ENCODE measurements at places on chromosomes 1 and 21.

- peak; percentile 52 for DNase-seq
Observed at GRCh38 chr1:242523719-242524570, 552 bp downstream of the PLD5 start.

DNA sequence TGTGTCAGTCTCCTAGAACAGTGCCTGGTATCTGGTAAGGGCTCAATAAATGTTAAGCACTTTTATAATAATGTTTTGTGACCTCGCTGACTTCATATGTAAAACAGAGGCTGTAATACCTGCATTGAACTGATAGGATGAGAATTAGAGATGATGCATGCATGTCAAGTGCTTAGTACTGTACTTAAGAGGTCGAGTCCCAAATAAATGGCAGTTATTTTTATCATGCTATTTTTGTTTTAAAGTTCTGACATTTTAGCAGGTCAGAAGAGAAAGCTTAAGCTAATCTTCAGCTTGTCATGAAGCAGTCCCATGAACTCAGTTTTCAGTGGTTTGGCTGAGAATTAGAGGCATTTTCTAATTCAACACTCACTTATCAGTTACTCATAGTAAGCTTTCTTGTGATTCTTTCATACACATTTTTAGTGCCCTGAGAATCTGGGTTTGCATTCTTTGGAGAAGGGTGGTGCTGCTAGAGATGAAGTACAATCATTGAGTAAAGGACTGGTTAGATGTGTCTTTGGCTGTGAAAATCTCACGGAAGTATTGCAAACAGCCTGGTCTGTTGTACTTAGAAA, 75.7 kb upstream of the RAVER2 start:
- no peak for DNase-seq

GRCh38 chr1:168139070-168139469, 2.3 kb upstream of the GPR161 start:
- no peak for DNase-seq

GRCh38 chr1:98090351-98090750, 169.5 kb upstream of the DPYD start:
- DNase-seq = no peak

- no peak for DNase-seq
Observed at GRCh38 chr1:112383759-112384370, 12.1 kb upstream of the CTTNBP2NL start.

- DNase-seq = no peak
Observed at GRCh38 chr1:32702599-32703478, at the start of gene SYNC. SYNC (minus strand) TSS chr1:32702770; CDS start chr1:32702660, 110 bp downstream.

DNA sequence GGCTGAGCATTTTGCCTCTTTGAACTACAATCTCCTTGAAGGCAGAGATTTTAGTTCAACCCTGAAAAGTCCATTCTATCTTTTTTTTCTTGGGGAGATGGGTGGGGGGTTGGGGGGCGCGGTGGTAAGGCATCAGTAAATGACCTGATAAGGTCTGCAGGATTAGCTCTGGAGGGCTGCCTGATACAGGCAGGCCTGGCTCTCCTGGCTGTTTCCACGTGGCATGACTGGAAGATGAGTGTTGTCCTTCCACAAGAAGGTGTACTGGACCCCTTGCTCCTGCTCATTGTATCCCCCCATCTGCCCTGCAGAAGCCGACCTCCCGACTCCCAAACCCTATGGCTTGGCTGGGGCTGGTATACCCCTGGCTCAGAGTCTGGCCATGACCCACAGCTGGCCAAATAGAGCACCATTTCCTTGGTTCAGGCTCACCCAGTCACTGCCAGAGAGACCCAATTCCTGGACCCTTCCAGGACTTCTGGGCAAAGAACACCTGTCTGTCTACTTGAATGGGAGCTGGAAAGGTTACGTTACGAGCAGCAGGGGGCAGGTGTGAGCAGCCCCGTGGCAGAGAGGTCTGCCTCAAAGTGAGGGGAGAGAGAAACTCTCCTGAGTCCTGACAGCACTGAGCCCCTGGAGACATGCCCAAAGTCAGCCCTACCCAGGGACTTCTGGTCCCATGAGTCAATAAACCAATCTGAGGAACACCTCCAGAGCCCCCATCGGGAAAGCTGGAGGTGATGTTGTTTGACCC, 17.0 kb downstream of the DHRS3 start:
- DNase-seq = no peak

DNA sequence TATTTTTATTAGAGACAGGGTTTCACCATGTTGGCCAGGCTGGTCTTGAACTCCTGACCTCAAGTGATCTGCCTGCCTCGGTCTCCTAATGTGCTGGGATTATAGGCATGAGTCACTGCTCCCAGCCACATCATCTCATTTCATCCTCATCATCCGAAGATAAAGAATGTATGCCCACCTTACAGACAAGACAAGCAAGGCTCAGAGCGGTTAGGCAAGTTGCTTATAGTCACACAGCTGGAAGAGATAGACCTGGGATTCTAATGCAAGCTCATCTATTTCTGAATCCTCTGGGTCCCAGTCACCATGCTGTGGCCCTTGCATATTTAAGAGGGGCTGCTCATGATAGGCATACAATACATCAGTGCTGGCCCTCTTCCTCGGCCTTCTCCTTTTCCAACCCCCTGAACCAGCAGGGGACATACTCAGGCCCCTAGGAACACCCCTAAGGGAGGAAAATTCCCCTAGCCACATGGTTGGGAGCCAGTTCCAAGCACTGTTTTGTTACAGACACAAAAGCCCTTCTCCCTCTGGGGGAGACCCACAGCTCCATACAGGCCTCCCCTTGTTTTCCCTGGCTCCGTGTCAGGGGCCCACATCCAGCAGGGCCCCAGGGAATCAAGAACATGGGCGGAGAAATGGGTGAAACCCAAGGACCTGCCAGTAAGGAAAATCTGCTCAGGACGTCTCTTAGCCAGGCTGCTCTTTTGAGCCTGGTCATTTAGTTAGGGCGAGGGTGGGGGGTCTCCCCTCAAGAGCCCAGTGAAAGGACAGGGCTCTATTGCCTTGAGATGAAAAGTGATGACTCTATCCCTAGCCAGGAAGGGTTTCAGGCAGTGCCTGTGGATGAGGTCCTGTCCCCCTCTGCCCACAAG, 6.9 kb downstream of the CSRP1 start:
- no peak for DNase-seq

- no peak for DNase-seq
Observed at GRCh38 chr1:48493041-48493440, 21.0 kb upstream of the SPATA6 start.

- DNase-seq = peak; percentile 35
Observed at GRCh38 chr1:233607252-233608119, 6.4 kb upstream of the KCNK1 start.

GRCh38 chr1:58745666-58746065, 38.2 kb downstream of the JUN start:
- no peak for DNase-seq

- DNase-seq = no peak
Observed at GRCh38 chr21:42254651-42255601, 36.0 kb downstream of the ABCG1 start.

- DNase-seq = no peak
Observed at GRCh38 chr1:110056776-110057175, 13.7 kb downstream of the ALX3 start.

DNA sequence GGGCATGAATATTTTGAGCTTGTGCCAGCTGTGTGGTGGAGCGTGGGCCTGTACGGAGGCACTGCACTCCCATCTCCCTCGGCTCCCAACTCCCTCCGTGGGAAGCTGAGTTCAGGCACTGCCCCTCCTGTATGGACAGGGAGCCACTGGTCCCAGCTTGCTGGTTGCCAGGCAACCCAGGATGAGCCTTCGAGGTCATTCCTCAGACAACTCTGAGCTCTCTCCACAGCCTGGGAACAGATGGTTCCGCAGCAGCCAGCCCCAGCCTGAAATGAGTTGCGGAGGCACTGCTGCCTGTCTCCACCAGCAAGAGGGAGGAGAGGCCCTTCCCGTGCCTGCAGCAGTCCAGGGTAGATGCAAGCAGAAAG, 58.4 kb upstream of the TENT5B start:
- no peak for DNase-seq

- peak; percentile 86 for DNase-seq
Observed at GRCh38 chr21:20856926-20857325, 141.3 kb upstream of the NCAM2 start.

DNA sequence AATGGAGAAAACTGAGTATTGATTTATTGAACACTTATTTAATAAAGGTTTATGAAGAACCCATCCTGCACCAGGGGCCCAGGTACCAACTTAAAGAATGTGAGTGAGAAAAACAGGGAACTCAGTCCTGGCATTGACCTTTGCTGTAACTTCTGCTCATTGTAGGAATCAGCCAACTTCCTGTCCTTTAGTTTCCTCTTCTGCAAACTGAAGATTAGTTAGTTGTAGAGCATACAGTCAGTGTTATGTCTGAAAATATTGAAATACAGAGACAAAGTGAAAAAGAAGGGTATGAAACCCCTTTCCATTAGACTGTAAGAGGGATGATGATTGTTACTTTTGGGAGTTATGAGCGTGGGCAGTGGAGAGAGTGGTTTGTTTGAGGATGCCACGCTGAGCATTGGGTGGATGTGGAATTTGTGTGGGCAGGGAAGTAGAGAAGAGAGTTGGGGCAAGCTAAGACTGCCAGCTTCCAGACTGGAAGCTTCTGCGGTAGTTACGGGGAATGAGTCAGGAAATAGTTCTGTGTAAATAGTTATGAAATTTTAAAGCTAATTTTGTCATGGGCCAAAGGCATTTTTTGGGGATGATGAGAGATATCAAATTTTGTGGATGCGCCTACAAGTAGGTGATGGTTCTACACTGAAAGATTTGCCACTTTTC, 89.2 kb downstream of the GPR88 start:
- DNase-seq = no peak

GRCh38 chr1:161139766-161140165, 7.3 kb upstream of the DEDD start:
- DNase-seq = no peak
